ENCODE measurements at places on chromosomes 4 and X.
A peak's percentile ranks its signal among the peaks of the same experiment; 100 is the strongest.

DNA sequence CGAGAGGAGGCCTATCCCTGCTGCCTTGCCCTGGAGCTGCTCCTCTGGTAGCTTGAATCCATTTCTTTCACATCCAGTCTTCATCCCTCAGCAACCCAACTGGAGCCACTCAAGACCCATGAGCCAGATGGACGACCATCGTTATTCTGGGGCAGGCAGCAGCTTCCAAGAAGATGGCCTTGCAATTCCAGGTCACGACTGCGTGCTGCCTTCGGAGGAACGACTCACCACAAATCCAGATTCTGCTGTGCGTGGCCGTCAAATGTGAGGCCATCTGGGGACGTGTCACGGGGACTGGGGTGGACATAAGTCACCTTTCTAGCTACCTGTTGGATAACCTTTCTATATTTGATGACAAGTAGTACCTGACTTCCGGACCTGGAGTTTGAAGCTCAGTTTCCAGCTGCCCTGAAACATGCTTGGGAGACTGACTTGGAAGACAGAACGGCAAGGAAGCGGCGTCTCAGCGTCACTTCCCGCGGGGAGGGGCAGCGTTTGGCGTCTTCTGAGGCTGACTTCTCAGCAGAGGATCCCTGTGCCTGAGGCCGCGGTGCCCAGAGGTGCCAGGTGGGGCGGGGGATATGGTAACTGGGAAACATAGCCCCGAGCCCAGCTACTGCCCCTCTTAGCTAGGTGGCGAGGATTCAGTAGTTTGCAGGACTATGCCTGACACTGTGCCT, 11.7 kb upstream of the TMEM271 start:
- DNase-seq: no peak

- DNase-seq: no peak
Measured at GRCh38 chr4:81030061-81030980, at the start of gene BMP3. BMP3 (plus strand) TSS chr4:81030708; CDS start chr4:81031285, 577 bp downstream.

GRCh38 chrX:23317799-23318724, 16.6 kb upstream of the PTCHD1 start:
- DNase-seq: peak; percentile 30

GRCh38 chr4:147773261-147774184, 41.6 kb downstream of the ARHGAP10 start:
- DNase-seq: no peak

Measured in CD4-positive, alpha-beta T cell treated with Interleukin-6 for 4 hours (primary cell).